Posterior vena cava (tissue), 2 donors: ENCODE measurements at places on chromosomes 1 and 21. TPM values are rescaled to one million over a fixed set of nuclear protein-coding genes. Genes with fewer than 3 reads are reported as not detected.
A peak's percentile ranks its signal among the peaks of the same experiment; 100 is the strongest.

CLDN19 gene
- total RNA-seq, result not detected

TRPM2 gene
- 7.7 TPM for total RNA-seq

GJA8 gene
- total RNA-seq, result not detected

RAB3B gene
- not detected for total RNA-seq

PIP5K1A gene
- 41.9 TPM for total RNA-seq

CCDC18 gene
- 5.6 TPM for total RNA-seq

DNM3 gene
- 4.9 TPM for total RNA-seq

LDLRAD2 gene
- total RNA-seq, result 0.28 TPM

HHIPL2 gene
- 0.42 TPM for total RNA-seq

SMPDL3B gene
- 0.33 TPM for total RNA-seq

OR2T2 gene
- not detected for total RNA-seq

TNFRSF8 gene
- total RNA-seq, result 1.00 TPM

RGSL1 gene
- not detected for total RNA-seq

BACE2 gene
- 70.4 TPM for total RNA-seq

KCNT2 gene
- total RNA-seq, result 13.3 TPM

LMNA gene
- 599 TPM for total RNA-seq

CRNN gene
- total RNA-seq, result not detected

OR14K1 gene
- not detected for total RNA-seq

DNA sequence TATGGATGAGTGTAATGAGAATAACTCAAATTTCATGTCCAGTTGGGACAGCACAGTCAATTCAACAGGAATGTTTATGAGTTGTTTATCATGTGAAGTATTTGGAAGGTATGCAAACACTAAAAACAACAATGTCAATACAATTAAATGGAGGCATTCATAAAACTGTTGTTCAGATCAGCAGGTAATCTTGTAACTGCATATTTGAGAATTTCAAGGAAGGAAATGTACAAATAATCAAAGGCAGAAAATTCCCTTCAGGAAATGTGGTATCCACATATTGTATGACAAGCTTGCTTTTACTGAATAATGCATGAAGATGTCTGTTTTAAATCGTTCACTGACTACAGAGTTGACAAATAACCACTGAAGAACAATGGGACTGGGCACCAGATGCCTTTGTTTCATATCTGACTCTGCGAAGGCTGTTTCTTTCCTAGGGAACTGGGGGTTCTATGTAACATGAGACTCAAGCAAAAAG is 198.3 kb downstream of the LTN1 start:
- DNase-seq, result no peak

GRCh38 chr21:46207920-46208591 is 20.5 kb downstream of the LSS start:
- DNase-seq, result peak; percentile 66

GRCh38 chr21:45546636-45547544 is 4.7 kb upstream of the SLC19A1 start:
- peak; percentile 28 for DNase-seq

GRCh38 chr1:119783354-119784185 is 14.9 kb upstream of the HMGCS2 start:
- no peak for DNase-seq

GRCh38 chr1:91708691-91709090 is 177.3 kb downstream of the TGFBR3 start:
- DNase-seq, result no peak

GRCh38 chr1:32234792-32235191 is 12.2 kb upstream of the FAM167B start:
- no peak for DNase-seq

DNA sequence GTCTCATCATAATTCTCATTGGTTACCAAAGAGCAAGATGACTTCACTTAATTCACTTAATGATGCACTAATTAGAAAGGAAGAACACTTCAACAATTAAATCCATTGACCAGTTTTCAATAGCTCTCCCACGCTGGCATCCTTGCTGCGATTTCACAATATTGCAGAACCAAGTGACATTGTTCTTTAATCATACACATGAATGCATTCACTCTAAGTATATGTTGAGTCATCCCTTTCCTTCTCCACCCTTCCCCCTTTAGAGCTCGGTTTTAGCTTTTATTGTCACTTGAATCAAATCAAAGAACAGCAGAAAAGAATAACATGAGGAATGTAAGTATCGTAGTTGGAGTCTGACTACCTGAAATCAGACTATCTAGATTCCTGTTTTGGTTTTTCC is 233.6 kb upstream of the FMN2 start:
- no peak for DNase-seq

DNA sequence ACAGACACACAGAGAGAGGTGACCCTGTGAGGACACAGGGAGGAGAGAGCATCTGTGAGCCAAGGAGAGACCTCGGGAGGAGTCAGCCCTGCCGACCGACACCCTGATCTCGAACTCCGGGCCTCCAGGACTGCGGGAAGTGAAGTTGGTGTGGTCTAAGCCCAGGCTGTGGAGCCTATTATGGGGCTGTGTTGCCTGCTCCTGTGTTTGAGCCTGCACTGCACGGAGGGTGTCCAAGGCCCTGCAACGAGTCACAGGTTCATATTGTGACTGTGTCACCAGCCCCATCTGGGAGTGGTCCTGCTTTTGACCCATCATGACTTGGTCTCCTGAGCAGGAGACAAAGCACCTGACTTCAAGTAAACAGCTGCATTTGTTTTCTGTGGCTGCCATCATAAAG is 186.0 kb upstream of the AJAP1 start:
- DNase-seq, result peak; percentile 50

DNA sequence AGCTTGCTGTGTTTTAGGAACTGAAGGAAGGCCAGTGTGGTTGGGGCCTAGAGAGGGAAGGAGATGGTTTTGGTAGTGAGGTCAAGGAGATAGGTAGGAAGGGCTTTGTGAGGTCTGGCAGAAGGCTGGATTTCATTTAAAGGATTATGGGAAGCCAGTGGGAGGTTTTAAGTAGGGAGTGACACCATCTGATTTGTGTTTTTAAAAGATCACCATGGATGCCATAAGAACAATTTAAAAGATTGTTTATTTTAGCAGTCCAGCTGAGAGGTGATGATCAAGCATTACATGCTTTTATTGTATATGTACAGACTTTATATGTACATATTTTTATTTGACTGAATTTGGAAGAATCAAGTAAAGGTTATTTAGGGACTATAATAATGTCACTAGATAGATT is 26.4 kb downstream of the RGL1 start:
- DNase-seq, result no peak

GRCh38 chr1:220785166-220786056 is 1.3 kb upstream of the MTARC1 start:
- no peak for DNase-seq

- DNase-seq, result no peak
These were observed 31.3 kb upstream of the MYBPHL start for GRCh38 chr1:109338091-109338490.

DNA sequence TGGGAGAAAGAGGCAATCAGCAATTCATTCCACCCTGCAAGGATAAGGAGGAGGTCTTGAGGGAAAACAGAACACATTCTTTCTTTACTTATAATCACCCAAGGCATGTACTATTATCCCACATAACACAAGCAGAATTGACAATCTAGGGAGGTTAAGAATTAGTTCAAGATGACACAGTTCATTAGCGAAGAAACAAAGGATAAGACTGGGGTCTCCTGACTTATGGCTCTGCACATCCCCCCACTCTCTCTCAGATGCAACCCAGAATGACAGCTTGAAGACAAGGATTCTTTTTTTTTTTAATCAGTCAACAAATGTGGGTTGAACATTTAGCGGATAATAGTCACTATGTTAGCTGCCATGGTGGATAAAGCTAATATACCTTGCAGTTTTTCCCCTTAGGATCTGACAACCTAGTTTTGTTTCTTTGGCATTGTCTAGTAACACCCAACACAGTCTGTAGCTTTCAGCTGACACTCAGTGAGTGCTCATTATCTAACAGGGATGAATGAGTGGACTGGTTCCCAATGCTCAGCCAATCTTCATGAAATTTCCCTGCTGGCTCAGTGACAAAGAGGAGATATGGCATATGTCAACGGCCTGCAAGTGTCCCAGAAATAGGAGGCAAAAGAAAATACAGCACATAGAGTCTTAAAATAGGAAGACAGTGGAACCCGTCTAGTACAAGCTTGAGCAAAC is 35.1 kb downstream of the RXRG start:
- DNase-seq, result no peak

DNA sequence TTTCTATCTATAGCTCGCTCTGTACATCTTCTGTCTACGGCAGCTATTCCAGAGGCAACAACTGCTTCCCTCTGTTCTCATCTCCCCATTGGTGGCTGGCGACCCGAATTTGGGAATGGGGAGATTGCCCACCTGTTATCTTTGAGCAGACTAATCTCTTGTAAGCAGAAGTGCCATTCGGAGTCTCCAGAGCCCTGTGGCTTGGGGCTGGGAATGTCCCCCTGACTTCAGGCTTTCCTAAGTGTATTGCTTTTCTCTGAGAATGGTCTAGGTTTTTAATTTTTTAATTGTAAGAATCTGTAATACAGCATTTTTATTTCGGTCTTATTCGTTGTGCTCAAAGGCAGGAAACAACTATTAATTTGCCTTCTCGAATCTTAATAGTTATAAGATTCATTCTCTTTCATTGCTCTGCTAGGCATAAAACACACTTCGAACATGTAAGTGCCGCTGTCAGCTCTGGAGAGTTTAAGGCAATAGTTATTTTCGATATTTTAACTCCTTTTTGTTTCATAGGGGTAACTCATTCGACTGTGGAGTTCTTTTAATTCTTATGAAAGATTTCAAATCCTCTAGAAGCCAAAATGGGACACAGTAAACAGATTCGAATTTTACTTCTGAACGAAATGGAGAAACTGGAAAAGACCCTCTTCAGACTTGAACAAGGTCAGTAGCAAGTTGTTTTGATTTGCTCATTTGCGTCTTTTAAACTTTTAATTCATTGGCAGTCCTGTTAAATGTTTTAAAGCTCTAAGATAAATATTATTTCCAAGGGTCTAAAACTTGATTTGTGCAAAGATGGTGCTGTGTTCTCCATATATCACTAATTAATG is 514 bp downstream of the AGL start:
- DNase-seq, result no peak

DNA sequence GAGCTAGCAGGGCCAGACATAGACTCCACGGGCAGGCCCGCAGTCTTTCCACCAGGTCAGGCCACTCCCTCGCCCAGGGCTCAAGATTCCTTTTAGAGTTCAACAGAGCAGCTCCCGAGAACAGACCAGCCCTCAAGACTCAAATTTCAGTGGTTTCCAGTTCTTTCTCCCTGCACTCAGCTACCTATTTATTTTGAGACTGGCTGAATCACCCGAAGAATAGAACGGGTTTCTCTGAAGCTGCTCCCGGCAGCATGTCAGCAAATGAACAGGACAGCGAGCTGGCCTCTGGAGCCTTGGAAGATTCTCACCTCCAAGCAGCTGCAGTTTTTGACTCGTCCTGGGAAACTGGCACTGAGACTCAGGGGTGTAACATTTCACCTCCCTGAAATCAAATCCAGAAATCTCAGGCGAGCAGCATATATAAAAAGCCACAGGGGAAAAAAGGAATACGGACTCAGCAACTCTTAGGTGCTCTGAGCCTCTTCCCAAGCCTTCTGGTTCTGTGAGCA is 177.9 kb downstream of the CLIC6 start:
- no peak for DNase-seq

DNA sequence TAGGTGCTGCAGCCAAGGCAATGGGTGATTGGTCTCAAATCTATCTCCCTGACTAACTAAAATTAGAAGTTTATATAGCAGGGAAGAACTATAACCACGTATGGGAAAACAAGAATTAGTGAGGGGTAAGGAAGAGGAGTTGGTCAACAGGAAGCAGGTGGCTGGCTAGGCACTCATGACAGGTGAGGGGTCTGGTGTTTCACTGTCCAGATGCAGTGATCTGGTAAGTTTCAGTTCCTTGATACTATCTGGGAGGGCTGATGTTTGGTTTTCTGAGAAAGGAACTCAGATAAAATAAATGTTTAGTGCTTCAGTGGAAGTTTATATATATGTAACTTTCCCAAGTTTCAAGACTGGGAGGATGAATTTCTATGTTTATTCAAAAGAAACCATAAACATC is 11.6 kb upstream of the POU2F1 start:
- no peak for DNase-seq

DNA sequence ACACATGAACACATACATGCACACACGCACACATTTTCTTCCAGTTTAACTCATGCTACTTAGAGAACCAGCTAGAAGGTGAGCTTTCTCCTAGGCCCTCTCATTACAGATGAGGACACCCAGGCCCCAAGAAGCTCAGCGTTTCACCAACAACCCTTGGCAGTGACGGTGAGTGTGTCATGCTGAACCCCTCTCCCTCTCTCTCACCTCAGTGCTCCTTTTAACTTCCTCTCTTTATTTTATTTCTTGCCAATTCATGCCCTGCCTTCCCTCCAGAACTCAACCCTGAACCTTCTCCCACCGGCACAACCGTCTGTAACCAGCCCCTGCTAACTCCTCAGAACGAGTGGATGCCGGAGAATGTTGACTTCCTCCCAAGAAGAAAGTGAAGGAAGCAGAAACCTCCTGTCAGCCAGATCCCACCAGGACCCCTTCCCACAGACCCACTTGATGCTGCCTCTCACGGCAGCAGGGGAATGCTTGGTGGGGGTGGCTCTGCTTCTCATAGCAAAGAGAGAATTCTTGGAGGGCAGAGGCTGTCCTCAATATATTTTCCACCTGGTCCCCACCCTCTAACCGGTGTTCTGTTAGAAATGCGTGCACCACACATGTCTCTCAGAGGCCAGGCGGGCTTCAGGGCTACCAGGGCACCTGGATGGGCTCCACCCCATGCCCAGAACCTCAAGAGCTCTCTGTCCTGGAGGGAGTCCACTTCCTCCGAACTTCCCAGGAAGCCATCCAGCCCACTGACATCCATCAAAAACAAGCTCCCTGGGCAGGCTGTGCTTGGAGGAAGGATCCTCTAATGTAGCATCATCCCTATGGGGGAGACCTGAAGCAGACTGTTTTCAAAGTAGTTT is 134.0 kb downstream of the TOMM20 start:
- DNase-seq, result no peak

- no peak for DNase-seq
These were observed 4.0 kb upstream of the LAPTM5 start for GRCh38 chr1:30761381-30762151.

DNA sequence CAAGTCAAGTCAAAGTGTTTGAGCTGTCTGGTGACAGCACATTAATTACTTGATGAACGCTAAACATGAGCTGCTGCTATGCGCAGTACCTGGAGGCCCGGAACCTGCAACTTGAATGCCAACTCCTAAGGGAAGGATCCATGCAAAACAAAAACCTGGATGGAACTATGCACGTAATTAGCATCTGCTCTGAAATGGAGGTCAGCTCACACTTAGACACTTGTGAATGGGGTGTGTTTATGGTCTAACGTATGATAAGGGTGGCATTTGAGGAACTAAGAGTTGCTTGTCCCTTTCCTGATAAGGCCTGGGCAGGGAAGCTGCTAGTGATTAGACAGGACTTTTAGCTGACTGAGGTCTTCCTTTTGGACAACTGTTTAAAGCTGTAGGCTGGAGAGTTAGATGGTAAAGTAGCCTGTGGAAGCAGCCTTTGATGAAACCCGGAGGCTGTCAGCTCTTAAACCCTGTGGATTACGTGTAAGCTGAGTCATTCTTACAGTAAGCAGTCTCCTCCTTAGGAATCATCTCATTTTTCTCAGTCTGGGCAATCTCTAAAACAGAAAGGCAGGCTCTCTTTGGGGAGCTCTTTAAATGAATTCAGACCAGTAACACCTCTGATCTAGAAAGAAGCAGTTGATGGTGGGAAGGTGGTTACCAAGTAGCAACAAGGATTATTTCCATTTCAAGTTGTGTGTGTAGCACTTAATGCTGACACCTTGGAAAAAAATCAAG is 6.8 kb downstream of the TENT5C start:
- peak; percentile 4 for DNase-seq
